ENCODE measurements at places on chromosomes 2 and 18.

DNA sequence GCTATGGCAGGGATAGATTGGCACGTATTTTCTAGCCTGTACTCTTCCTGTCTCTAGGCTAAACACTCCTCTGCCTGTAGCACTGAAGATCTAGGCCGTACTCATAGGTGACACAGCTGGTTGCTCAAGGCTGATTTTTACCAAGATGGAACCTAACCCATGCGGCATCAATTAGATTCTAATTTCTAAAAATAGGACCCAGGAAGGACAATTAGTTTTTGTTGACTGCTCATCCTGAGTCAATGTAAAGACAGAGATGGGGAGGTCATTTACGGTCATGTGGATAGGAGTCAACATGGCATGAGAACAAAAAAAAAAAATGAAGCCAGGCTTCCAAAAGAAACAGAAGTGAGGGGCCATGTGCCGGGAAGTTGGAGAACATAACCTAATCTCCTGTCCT is 360.7 kb upstream of the ETAA1 start:
- no peak for DNase-seq

DNA sequence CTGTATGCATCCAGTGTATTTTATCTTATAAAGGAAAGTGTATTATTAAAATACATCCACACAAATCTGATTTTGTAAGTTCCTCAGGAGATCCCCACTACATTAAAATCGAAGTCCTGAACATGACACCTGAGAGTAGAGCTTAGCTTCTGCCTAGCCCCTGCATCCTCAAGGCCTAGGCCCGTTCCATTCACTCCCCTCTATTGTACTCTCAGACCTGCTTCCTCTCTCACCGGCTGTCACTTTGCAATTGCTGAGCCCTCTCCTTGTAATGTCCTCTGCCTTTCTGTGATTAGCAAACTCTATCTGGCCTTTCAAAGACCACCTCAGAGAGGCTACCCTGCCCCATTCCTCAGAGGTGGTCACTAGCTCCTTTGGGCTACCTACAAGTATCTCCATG is 160.8 kb downstream of the FTCDNL1 start:
- no peak for DNase-seq

- DNase-seq, result no peak
Measured at GRCh38 chr2:237877576-237878307, 18.3 kb downstream of the RAMP1 start.

DNA sequence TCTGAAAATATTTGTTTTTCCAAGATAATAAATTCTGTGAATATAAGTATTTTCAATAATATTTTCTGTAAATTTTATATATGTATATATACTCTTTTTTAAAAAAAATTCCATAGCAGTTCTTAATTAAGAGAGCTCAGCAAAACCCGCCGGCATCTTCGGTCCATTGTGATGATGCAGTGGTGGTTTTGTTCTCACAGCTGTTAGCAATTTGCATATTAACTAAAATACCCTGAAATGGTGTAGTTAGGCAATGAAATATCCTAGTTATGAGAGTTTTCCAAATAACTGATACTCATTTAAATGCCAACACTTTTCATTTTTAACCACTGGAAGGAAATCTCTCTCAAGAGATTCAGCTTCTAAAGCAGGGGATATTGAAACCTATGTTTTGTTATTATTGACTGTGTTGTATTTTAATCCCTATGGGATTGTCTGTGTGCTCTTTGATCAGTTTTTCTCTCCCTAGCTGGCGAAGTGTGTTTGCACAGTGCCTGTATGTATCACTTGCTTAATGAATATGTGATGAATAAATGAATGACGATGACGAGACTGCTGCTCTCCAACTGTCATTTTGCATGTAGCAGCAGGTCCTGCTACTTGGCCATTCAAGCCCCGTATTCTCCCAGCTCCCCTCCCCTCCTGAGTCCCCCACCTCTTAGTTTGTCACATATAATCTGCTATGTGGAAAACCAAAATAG is 42.4 kb downstream of the PSMG2 start:
- no peak for DNase-seq

GRCh38 chr2:207046724-207047123 is 107.4 kb downstream of the CPO start:
- peak; percentile 38 for DNase-seq

GRCh38 chr2:60094450-60094929 is 459.0 kb downstream of the BCL11A start:
- peak; percentile 89 for DNase-seq

GRCh38 chr2:236161082-236161462 is 7.1 kb downstream of the GBX2 start:
- DNase-seq, result no peak

DNA sequence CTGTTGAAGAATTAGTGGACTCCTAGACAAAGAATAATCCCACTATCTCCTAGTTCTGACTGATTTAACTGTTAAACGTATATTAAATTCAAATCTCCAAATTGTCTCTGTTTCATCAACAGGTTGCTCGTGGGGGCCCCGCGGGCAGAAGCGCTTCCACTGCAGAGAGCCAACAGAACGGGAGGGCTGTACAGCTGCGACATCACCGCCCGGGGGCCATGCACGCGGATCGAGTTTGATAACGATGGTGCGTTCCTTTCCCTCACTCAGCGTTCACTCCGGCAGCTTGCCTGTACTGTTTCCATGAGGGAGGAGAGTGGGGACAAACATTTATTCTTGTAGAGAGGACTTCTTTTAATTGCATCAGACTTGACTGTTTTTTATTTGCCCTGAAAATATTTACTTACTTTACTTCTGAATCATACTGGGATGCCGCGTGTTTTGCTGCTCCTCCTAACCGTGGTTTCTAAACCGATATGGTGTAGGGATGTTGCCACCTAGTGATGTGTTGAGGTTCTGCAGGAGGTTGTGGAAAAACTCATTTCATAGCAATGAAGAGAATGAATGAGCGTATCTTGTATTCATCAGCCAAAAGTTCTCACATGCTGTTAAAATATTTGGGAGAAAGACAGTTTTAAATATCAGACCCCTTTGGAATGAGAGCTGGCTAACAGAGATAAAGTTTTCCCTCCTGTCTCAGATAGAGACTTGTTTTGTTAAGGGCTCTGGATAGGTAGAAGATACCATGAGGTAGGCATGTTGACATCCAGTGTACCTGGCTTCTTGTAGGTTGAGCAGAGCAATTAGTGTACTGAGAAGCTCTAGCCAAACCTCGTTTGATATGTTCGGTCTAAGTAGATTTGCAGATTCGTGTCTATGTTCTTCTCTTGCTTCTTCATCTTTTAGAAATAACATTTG is 38.3 kb downstream of the ITGA6 start:
- DNase-seq, result peak; percentile 82

- DNase-seq, result no peak
Measured at GRCh38 chr2:54176577-54176976, 61.2 kb downstream of the ACYP2 start.

- peak; percentile 36 for DNase-seq
Measured at GRCh38 chr2:128607911-128608506, 289.3 kb upstream of the HS6ST1 start.

DNA sequence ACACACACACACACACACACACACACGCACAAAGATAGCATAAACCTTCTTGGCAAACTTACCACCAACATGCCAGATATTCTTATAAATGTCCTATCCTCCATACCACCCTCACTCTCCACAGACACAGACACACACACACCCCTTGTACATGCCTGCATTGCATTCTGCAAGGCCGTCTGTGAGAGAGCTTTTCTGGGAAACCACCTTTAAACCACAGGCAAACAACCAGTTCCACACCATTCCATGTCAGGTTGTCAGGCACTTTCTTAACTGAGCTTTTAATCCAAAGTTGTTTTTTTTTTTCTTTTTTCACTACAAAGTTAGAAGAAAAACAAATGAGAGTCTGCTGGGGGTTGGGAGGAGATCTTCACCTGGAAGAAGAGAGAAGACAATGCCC is 221.1 kb downstream of the C1D start:
- no peak for DNase-seq

DNA sequence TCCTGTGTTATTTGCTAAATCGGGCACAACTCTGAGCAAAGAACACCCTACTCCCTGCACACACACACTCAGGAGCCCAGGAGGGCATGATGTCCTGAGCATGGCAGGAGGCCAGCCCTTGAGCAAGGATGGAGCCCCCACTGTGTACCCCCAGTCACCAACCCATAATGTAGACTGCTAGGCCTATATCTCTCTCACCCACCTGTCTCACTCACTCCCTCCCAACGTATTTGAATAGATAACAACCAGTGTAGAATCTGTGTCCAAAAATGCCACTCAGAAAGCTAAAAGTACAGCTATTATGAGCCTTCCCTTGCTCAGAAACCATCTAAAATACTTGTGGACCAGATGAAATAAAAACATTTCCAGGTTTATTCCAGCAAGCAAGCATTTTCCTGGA is 29.3 kb downstream of the MERTK start:
- DNase-seq, result no peak

DNA sequence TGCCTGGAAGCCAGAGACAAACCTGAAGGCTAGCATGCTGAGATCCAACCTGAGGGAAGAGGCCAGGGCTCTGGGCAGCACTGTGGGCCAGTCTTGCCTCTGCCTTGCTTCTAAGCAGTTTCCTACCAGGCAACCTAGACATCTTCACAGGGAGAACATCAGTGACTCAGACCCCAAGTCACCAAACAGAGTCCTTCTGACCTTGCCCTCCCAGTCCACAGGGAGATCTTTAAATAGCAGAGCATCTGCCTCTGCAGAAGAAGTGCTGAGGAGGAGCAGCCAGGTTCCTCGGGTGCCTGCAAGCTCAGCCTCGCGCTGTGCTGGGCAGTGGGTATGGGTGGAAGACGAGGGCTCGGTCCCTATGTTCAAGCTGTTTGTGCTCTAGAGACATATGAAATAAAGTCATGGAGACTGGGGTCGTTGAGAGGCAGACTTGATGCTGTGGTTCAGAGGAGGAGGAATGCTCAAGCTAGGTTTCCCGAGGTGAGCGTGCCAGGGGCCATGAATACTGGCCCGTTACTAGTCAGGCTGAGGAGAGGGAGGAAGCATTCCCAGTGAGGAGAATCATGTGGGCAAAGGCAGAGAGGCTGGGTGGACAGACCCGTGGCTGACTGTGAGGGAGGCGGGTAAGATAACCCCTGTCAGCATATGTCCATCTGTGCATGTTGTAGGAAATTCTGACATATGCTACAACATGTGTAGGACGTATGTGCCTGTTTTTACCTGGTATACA is 66.5 kb downstream of the BOLA3 start:
- no peak for DNase-seq

DNA sequence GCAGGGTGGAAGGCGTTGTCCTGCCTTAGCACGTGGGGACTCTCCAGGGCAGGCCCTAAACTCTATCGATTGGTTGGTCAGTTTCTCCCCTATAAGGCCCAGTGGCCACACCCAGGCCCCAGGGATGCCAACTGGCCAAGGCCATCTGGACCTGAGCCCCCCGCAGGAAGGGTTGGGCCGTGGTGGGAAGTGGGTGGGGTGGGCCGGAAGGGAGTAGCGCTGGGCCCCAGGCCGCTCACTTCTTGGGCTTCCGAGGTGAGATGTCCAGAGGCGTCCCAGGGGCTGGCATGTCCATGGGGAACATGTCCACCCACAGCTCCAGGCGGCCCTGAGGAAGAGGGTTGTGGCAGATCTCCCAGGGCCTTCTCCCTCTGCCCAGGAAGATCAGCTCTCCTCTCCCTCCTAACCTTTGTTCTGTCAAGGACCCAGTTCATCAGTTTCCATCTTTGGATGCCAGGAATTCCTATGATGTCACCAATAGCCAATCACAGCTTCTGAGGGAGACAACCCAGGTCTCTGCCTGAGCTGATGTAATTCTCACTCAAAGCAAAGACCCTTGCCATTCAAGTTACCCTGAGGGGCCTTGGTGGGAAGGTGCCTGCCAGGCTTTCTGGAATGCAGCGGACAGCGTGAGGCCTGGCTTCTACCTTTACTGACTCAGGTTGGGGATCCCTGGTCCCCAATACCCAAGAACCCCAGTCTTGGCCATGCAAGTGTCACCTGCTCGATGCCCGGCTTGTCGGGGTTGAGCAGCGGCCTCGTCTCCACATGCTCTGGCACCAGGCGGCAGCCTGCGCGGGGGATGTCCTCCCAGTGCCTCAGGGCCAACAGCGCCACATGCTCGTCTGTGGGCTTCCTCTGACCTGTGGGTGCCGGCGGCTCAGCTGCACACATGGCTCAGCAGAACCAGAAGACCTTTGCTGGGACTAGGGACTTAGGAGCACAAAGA is 14.4 kb downstream of the OTOF start:
- no peak for DNase-seq

- DNase-seq, result peak; percentile 63
Measured at GRCh38 chr2:68287580-68288441, 31.9 kb downstream of the CNRIP1 start.

- no peak for DNase-seq
Measured at GRCh38 chr2:15142069-15142689, 419.0 kb downstream of the NBAS start.

GRCh38 chr2:17208511-17208910 is 309.7 kb downstream of the RAD51AP2 start:
- no peak for DNase-seq

- DNase-seq, result peak; percentile 15
Measured at GRCh38 chr2:116717832-116718231, 1096.7 kb upstream of the DDX18 start.

DNA sequence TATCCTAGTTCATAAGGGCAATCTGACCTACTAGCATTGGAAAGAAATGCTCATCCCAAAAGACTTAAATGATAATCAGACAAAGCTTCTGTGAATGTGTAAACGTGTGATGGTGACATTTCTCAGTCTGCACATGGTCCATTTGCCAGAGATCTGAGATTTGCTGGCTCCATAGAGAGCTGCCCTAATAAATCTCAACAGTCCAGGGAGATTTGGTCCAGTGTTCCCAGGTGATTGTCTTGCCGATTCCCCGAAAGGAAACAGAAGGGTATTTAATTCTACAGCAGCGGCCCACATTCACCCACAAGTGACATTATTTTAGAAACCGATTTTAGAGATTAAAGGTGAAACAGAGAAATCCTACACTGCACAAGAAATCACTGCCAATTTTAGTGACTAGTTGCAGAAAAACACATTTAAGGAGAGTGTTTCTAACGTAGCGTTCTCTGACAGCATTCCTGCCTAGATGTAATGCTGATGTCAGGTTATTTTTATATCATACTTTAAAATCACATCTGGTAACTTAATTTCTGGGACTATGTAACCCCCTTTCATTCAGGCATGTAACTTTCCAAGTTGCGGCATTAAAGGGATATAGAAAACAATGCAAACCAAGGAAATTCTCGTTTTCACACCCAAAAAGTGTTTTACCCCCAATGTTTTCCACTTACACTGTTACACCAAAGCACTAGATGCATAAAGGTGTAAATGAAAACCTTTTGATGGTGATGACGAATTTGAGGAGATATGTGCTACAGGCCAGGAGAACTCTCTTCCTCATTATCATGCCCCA is 231.9 kb upstream of the FN1 start:
- DNase-seq, result no peak

GRCh38 chr2:28949617-28950305 is 31.3 kb upstream of the TOGARAM2 start:
- DNase-seq, result no peak

DNA sequence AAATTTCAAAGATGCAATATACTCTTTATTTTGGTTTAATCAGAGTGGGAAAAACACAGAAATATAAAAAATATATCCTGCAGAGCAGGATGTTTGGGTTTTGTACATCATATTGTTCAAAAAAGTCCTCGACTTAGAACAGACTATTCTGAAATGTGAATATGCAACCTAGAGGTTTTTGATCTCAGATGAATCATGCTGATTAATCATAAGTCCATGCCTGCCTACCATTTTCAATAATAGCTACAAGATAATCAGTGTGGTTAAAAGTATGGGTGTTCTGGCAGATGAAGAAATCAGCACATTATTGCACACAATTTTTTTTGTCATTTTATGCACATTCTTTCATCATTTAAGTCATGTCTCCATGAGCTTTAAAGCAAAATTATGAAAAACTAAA is 1261.0 kb upstream of the NXPH2 start:
- DNase-seq, result no peak
